Activated CD4-positive, alpha-beta T cell treated with anti-CD3 and anti-CD28 coated beads for 36 hours (primary cell): ENCODE measurements at places on chromosomes 6 and 20. TPM values are rescaled to one million over a fixed set of nuclear protein-coding genes. Genes with fewer than 3 reads are reported as not detected.
A peak's percentile ranks its signal among the peaks of the same experiment; 100 is the strongest.

DNA sequence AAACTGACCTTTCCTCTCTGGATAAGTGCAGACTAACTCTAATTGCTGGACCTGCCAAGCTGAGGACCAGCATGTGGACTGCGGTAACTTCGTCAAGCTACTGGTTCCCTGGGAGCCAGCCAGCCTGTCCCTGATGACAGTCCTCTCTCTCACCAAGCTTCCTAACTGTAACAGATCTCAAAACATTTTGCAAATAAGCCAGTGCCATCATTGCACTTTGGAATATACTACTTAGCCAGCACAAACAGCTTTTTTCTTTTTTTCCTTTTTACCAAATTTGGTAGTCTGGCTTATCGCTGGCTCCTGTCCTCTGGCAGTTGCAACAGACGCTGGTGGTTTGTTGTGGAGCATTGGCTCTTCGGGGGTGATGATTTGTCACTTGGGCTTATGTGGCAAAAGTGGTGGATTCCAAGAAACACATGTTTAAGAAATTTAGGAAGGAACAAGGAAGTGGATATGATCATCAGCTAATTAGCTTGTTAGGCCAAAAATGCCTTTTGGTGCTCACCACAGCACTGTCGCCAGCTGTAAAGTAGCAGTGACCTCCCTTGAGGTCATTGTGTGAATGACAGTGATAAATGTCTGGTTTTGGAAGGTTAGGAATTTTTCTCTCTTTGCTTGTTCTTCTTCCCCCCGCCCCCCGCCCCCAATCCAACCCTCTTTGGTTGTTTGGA, 171.7 kb downstream of the CLIC5 start:
- DNase-seq, result no peak

GRCh38 chr6:29887819-29888776, 54.2 kb upstream of the HLA-A start:
- peak; percentile 90 for DNase-seq

DNA sequence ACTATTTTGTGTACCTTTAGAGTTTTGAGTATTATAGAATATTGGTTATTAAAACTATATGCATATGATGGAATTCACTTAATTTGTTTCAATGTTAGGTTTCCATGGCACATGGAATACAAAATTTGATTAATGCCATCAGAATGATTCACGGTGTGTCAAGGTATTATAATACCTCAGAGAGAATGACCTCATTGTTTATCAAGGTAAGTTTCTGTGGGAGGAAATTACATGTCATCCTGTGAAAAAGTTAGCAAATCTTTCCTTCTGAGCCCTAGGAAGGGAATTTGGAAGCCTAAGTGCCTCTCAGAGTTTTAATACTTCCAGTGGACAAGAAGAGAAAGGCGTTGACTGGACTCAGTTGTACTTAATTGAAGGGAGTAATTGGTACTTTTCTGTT, 40.8 kb downstream of the DNAH8 start:
- no peak for DNase-seq

DNA sequence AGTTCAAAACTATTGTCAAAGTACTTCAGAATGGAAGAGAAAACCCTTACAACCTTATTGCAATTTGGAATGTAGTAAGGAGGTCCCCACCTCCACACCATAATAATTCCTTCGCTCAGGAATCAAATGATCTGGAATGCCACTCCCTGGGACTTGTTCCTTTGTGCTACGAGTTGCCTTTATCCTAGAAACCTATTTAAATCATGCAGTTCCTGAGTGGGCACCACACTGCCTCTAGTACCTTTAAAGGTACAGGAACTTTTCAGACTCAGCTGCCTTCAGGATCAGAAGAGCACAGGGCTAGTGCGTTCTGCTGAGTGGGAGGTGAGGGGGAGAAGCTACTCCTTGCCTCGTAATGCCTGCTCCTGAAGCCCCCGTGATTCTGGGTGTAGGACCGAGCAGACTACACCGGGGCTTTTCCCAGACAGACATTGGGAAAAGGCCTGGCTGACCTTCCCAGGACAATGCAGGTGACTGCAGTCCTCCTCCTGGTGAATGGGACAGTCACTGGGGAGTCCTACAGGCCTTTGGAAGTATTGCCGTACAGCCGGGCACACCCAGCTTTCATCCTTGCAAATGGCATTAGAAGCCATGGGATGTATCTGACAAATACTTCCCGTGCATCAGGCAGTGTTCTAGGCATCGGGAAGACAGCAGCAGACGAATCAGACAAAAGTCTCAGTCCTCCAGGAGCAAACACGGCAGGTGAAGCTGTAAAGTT, 11.8 kb upstream of the TUBB2B start:
- DNase-seq, result no peak

- no peak for DNase-seq
These were observed 8.5 kb upstream of the SPAG4 start for GRCh38 chr20:35607003-35607735.

GRCh38 chr20:6683021-6683977, 84.2 kb upstream of the BMP2 start:
- DNase-seq, result no peak

The MLN gene
- total RNA-seq, result not detected

The AVP gene
- not detected for total RNA-seq
